Activated effector memory CD4-positive, alpha-beta T cell treated with anti-CD3 and anti-CD28 coated beads, Interleukin-2, amount 50 U/mL, for 16 hours (primary cell): ENCODE measurements at places on chromosomes 12 and 14.
A peak's percentile ranks its signal among the peaks of the same experiment; 100 is the strongest.

- DNase-seq: no peak
Observed at GRCh38 chr14:45716572-45716971, 463.6 kb upstream of the MIS18BP1 start.

DNA sequence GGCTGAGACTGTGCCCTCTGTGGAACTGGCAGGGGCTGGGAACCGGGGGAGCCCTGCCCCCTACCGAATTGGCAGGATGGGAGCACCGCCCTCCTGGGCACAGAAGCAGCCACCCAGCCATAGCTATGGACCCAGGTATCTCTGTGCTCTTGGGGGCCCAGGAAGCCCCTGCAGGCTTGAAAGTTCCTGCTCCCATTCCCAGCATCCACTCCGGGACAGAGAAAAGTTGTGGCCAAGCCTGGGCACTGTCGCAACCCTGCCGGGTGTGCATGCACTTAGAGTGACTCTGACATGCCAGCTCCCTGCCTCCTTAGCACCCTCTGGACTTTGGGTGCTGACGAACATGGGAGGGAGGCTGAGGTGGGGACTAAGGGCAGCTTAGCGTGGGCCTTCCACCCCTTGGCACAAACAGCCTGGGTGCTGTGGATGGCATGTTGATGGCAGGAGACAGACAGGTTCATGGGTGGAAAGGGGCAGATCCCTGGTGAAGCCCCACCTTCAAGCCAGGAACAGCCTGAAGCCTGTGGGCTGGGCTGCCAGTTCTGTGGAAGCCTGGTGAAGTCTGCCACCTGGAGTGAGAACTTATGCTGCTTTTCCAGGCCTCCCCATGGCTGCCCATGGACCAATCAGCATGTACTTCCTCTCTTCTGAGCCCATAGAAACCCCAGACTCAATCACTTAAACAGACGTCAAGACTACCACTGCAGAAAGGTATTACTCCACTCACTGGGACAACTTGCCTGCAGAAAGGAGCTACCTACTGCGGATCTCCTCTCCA lies 279.0 kb downstream of the ATXN7L3B start:
- DNase-seq: no peak

- no peak for DNase-seq
Observed at GRCh38 chr14:20986811-20987210, 3.0 kb upstream of the METTL17 start.

DNA sequence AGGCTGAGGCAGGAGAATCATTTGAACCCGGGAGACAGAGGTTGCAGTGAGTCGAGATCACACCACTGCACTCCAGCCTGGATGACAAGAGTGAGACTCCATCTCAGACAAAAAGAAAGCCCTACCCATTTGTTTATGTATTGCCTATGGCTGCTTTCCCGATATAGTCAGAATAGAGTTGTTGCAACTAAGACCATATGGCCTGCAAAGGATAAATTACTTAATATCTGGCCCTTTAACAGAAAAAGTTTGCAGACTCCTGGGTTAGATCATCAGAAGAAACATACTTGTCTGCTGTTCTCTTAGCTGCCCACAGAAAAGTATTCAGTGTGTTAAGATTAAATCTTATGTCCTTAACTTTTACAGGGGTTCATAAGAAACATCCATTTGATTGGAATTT lies 122.4 kb upstream of the VASH1 start:
- DNase-seq: no peak

- no peak for DNase-seq
Observed at GRCh38 chr12:104578453-104578852, 121.7 kb downstream of the CHST11 start.

DNA sequence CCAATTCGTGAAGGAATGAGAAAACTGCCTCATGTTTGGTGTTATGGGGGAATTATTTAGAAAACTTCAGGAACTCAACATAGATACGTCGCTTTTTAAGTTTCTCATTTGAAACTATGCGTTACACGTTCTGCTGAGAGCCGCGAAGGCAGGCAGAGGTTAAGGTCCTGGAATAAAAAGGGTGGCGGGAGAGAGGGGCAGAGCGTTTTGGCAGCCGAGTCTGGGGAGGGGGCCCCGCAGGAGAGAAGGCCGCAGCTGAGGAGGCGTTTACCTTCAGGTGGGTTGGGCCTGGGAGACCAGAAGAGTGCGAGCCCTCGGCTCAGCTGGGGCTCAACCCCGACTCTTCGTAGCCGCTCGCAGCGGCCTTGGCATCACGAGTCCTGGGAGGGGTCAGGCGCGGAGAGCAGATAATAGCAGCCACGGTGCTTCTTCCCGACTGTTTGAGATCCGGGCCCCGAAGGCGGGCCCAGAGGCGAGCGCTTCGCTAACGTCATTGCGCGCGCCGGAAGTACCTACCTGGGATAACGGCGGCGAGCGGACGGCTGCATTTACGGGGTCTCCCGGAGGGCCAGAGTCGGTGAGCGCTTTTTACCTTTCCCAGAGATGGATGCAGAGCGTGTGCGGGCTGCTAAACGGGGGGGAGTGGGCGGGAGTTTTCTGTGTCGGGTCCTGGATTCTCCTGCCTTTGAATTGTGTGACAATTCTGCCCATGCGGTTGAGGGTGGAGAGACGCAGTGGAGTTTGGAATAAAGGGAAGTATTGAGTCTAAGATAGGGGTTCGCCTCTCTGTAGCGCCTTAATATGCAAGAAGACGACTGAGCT lies at the start of the genes PPHLN1 and ZCRB1:
Gene PPHLN1 (plus strand): TSS at position 515 of the 822 bp plus-strand sequence. CDS start 9,736 bp downstream, outside the sequence.
Gene ZCRB1 (minus strand): TSS at position 442 of the 822 bp plus-strand sequence. CDS start 1,992 bp downstream, outside the sequence.
- peak; percentile 93 for DNase-seq

GRCh38 chr14:67962215-67962644 lies 142.7 kb downstream of the RAD51B start:
- DNase-seq: no peak

GRCh38 chr12:47317175-47317915 lies 237.6 kb upstream of the AMIGO2 start:
- DNase-seq: no peak

GRCh38 chr14:93906341-93907329 lies 20.5 kb upstream of the FAM181A start:
- peak; percentile 85 for DNase-seq

- DNase-seq: no peak
Observed at GRCh38 chr12:66803930-66804329, 125.1 kb upstream of the GRIP1 start.

GRCh38 chr14:24873551-24873950 lies 176.4 kb downstream of the STXBP6 start:
- no peak for DNase-seq

GRCh38 chr12:3032770-3033538 lies 44.2 kb upstream of the TSPAN9 start:
- DNase-seq: no peak

GRCh38 chr12:71664411-71665089 lies 449 bp downstream of the THAP2 start:
- no peak for DNase-seq

DNA sequence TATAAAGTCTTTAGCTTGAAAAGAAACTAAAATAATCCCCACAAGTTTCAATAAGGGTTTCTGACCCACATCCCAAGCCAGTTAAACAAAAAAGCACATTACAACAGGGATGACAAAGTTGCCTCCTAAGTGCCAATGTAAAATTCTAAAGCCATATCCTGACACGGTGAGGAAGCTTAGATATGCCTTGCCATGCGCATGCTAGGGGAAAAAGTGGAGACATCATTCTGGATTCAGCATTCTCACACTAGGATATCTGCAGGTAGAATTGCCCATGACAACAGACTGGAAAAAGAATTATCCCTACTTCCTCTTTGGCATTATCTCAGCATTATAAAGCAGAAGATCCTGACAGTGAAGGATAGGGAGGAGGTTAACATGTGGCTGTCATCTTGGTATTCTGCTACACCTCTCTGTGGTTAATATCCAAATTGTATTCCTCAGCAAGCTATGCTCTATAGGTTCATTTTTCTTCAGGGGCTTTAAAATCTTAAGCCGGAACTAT lies 4.9 kb downstream of the DUSP6 start:
- no peak for DNase-seq
